CD4-positive, alpha-beta T cell treated with Interleukin-2 at 100 ng/mL for 4 hours (primary cell): ENCODE measurements at places on chromosomes 13 and 19.

DNA sequence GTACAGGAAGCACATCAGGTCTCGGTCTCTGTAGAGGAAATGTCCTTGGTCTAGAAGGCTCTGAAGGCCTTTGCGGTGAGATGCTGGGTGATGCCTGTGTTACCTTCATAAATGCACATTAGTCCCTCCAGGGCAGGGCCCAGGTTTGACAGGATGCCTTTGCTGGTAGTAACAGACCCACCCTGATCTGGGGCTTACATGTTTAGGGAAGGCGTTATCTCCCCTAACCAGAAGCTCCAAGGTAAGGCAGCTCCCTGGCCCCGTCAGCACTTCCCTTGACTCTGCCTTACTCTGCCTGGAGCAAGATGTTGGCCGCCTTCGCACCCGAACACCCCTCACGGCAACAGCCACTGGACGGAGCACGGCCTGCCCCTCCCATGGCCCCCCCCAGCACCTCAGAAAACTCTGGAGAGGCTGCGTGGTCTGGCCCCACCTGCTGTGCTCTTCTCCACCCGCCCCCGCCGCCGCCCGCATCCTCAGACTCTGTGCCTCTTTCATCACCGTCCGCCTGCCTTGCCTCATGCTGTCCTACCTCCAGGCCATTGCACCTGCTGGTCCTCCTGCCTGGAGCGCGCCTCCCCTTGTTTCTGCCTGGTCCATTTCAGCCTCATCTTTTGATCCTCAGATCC, 9.1 kb downstream of the AP2A1 start:
- no peak for DNase-seq

DNA sequence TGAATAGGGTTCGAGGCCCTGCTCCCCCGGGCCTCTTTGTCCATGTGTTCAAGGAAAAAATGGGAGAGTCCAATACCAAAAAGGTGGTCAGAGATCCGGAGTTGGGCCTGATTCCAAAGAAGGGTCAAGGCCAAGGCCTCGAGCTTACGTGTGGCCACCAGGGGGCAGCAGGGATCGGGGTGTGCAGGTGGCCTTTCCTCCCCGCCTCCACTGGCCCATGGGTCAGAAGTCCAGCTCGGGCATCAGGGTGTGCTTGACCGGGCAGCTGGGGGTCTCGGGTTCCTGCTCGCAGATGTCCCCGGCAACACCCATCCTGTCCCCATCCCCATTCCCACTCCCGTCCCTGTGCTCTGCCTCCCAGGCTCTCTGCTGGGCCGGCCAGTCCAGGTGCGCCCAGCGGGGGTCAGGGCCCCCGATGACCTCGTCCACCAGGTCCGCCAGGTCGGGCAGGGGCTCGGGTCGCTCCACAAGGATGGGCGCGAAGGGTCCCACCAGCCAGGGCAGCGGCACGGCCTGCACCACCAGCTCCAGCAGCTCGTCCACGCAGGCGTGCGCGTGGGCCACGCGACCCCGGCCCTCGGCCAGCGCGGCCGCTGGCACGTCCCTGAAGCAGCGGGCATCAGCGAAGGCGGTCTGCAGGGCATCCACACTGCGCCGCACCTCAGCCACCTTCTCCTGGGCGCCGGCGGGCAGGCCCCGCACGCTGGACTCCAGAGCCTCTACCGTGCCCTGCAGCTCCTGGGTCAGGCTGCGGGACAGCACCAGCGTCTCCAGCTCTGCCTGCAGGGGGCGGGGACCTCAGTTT, 5.2 kb upstream of the PLIN4 start:
- DNase-seq = peak; percentile 6

DNA sequence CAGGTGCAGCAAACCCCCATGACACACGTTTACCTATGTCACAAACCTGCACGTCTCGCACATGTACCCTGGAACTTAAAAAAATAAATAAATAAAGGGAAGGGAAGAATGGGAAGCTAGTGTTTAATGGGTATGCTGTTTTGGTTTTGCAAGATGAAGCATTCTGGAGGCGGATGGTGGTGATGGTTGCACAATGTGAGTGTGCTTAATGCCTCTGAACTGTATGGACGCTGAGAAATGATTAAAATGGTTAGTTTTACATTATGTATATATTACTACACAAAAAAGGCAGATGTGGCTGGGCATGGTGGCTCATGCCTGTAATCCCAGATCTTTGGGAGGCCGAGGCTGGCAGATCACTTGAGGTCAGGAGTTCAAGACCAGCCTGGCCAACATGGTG, 17.8 kb downstream of the NFILZ start:
- DNase-seq = no peak

GRCh38 chr13:113881614-113882266, 17.9 kb upstream of the GAS6 start:
- no peak for DNase-seq

DNA sequence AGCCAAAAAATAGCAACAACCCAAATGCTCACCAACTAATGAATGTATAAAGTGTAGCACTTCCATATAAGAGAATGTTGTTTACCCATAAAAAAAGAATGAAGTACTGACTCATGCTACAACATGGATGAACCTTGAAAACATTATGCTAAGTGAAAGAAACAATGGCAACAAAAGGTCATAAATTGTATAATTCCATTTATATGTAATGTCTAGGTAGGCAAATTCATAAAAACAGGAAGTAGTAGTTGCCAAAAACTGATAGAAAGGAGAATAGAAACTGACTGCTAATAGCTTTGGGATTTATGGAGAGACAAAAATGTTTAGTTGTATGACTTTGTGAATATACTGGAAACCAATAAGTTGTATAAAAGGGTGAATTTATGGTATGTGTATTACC, 21.6 kb downstream of the MYCBP2 start:
- no peak for DNase-seq

- no peak for DNase-seq
Measured at GRCh38 chr13:100602493-100603111, 14.0 kb upstream of the GGACT start.

- peak; percentile 56 for DNase-seq
Measured at GRCh38 chr13:49240017-49240416, 7.7 kb upstream of the CDADC1 start.

- DNase-seq = no peak
Measured at GRCh38 chr19:52585604-52586003, 15.5 kb downstream of the ZNF701 start.

DNA sequence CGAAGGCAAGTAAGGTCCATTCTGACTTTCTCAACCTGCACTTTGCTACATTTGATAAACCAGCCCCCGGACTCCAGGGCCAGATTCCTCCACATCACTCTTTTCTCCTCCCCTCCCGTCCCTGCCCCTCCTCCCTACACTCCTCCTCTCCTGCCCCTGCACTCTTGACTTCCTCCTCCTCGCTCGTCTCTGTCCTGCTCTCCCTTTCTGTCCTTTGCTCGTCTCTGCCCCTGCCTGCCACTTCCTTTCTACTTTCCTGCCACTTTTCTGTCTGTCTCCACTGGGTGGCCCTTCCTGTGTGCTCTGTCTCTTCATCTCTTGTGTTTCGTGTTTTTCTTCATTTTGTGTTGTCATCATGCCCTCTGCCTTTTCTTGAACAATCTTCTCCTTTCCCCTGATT, 7.0 kb downstream of the U2AF2 start:
- DNase-seq = no peak

DNA sequence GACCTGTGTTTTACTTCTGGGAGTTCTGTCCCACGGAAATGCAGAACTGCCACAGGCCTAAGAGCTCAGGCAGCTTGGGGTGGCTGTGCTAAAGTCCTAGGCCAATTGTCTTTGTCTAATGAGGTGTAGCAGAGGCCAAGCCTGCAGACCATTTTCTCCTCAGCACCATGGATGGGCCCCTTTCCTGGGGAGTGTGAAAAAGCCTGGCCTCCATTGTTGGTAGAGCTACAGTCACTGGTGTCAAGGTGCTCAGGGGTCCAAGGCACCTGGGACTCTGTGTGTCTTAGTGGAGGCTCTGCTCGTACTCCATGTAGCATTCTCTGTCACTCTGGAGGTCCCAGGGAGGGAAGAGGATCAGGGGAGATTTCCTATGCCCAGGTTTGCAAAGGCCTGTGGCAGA, 329.6 kb downstream of the SLITRK5 start:
- no peak for DNase-seq

DNA sequence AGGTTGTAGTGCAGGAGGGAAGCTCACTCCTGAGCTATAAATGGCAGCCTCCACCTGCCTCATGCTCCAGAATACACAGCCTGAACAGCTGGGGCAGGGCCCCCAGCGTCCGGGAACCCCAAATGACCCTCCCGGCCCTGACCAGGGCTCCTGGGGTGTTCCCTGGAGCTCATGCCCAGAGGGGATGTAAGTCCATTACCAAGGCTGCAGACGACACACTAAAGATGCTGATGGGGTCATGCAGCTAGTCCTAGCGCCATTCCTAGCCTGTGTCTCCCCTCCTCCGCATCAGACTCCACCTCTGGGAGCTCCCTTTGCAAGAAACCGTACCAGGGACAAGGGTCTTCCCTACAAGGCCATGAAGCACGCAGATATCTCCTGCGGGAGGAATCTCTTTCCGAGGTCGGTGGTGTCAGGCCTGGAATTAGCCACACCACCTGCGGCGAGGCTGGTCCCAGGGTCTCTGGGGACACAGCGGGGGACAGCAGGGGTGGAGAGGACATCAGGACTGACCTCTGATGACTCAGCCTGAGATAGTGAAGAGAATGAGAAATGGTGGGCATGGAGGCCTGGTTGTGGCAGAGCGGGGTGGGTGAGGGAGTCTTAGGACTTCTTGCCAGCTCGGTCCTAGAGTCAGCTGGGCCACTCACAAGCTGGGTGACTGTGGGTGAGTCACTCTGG, 11.9 kb upstream of the TPM4 start:
- DNase-seq = no peak

DNA sequence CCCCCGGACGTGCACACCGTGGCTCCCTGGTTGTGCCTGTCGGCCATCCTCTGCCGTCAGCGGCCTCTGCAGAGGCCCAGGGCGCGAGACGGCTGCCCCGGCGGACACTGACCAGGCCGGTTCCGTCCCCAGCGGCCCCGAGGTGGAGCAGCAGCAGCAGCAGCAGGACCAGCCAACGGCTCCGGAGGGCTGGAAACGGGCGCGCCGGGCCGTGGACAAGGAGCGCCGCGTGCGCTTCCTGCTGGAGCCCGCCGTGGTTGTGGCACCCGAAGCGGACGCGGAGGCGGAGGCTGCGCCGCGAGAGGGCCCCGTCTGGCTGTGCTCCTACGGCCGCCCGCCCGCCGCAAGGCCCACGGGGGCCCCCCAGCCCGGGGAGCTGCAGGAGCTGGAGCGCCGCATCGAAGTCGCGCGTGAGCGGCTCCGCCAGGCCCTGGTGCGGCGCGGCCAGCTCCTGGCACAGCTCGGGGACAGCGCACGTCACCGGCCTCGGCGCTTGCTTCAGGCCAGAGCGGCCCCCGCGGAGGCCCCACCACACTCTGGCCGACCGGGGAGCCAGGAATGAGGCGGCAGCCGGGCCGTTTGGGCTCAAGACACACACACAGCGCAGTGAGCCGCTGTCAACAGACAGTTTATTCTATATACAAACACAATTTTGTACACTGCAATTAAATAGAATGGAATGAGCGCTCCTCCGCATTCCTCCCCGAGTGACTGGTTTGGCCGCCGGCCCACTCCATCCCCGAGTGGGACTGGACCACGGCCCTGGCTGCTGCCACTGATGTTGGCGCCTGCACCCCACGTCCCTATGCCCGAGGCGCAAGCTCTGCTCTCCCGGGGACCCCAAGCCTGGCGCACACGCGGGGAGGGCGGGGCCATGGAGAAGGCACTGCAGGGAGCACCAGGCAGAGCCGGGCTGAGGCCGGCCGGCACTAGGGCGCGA, 9.1 kb downstream of the GRIN3B start:
- DNase-seq = no peak

DNA sequence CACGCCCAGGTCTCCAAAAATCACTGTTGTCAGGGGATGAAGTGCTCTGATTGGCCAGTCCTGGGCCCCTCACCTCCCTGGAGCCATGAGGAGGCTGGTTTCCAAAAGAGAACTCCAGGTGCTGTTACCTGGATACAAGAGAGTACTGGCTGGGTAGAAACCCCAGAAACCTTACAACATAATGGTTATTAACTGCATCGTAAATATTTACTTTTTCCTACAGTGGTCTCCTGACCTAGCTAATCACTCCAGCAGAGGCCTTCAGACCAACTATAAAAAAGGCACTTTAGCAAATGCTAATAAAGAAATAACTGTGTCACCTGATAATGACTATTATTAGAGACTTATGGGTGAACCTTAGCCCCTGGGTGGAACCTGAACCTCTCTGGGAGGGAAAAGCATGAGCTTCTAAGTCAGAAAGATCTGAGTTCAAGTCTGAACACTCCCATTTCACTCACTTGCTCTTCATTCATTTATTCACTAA, 1.5 kb upstream of the IGSF23 start:
- no peak for DNase-seq

- DNase-seq = no peak
Measured at GRCh38 chr19:38665950-38666662, 18.7 kb downstream of the ACTN4 start.

- no peak for DNase-seq
Measured at GRCh38 chr13:100528820-100529219, 59.8 kb downstream of the GGACT start.

DNA sequence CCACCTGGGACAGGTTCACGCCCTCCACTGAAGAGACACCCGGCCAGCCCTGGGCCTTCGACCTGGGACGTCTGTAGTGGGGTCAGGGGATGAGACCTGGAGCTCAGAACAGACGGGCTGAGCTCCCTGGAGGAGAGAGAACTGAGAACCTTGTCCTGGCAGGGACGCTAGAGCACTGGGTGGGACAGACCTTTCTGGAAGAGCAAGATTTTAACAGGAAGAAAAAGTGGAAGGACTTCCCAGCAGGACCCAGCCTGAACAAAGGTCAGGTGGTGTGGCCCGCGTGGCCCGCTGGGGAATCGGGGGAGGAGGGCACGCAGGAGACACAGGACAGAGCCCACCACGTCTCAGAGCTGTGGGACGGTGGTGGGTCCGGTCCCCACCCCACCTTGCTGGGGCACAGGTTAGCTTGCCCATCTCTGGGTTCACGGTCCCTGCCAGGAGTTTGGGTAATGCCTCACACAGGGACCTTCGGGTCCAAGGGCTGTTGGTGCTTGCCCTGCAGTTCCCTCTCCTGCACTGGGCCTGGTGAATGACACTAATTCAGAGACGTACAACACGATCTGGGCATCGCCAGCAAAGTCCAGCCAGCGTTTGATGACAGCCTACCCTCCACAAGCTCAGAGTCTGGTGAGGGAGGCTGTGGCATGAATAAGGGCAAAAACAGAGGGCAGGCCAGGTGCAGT, 1.2 kb upstream of the EFNA2 start:
- DNase-seq = no peak

GRCh38 chr13:114222461-114222968, 12.2 kb upstream of the CDC16 start:
- DNase-seq = no peak

- no peak for DNase-seq
Measured at GRCh38 chr13:105936816-105937215, 598.6 kb downstream of the EFNB2 start.

GRCh38 chr19:29383696-29384095, 142.1 kb upstream of the VSTM2B start:
- no peak for DNase-seq

- DNase-seq = no peak
Measured at GRCh38 chr19:41221514-41222205, 2.6 kb downstream of the AXL start.

GRCh38 chr19:53504885-53505284, 33.1 kb upstream of the ZNF331 start:
- no peak for DNase-seq

GRCh38 chr19:7862413-7862951, 11.7 kb downstream of the PRR36 start:
- DNase-seq = peak; percentile 57
